ENCODE measurements at places on chromosomes 13 and 19. TPM values are rescaled to one million over a fixed set of nuclear protein-coding genes. Genes with fewer than 3 reads are reported as not detected.

Gene SLC25A41
- total RNA-seq = not detected

Gene ZNF729
- total RNA-seq = not detected

Gene PLEKHJ1
- 94.8 TPM for total RNA-seq

Gene LCP1
- total RNA-seq = 133 TPM

Gene TMEM221
- 1.7 TPM for total RNA-seq

Gene ZNF571
- 0.58 TPM for total RNA-seq

Gene MAU2
- 44.2 TPM for total RNA-seq

Gene PRKCG
- total RNA-seq = 1.5 TPM

Gene MBD3L3
- not detected for total RNA-seq

Gene ZNF600
- total RNA-seq = 5.4 TPM

Gene ADGRE3
- total RNA-seq = not detected

Gene SHANK1
- 0.47 TPM for total RNA-seq

Gene PNMA8B
- not detected for total RNA-seq

Data from PC-3 (cell line).